Activated T-cell treated with anti-CD3 and anti-CD28 coated beads, Interleukin-2, amount 50 U/mL, for 48 hours (primary cell): ENCODE measurements at places on chromosomes 6 and 20.

GRCh38 chr6:90103056-90103800 lies 193.4 kb downstream of the BACH2 start:
- DNase-seq, result peak; percentile 65

- DNase-seq, result peak; percentile 92
Observed at GRCh38 chr6:157021344-157021992, 244.3 kb downstream of the ARID1B start.

DNA sequence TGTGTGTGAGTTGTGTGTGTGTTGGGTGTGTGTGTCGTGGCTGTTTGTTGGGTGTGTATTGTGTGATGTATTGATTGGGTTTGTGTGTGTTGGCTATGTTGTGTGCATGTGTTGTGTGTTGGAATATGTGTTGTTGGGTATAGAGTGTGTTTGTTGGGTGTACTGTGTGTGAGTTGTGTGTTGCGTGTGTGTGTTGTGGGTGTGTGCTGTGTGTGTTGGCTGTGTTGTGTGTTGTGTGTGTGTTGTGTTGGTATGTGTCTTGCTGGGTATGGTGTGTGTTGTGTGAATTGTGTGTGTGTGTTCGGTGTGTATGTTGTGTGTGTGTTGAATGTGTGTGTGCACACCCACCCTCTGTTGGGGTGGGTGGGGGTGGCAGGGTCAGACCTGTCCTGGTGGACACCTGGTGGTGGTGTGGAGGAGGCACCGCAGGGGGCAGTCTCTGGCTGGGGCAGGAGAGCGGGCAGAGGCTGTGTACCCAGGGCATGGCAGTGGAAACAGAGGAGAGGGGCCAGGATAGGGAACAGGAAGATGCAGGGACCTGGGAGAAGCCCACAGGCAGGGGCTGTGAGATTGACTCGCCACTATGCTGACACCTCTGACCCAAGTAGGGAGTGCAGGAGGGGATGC lies 25.5 kb upstream of the PXDC1 start:
- DNase-seq, result no peak

DNA sequence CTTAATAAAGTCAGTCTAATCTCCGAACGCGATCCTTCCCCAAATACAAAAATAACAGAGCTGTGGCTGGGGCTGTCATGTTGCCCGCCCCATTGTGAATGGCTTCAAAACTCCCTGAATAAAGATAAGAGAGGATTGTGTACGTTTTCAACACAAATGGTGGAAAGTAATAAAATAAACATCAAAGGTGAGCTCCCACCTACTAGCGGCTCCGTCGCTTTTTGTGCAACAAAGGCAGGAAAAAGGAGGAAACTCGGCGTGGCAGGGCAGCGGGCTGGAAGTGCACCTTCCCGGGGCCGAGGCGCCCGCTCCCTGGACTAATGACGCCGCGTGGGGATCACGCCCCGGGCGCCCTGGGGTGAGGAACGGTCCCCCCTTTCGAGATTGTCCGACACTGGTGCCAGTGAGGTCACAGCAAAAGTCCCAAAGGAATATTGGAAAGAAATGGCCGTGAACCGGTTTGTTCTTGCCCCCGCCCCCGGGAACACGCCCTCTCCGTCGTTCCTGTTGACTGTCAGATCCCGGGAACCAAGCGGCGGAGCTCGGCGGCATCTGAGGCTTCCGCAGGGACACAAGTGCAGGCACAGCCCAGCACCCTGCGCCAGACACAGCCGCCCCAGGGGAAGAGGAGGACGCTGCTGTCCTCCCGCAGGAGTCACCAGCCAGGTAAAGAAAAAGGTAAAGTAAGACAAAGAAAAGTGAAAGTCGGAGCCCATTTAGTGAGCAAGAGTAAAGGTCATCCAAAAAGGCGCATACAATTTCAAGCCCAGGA lies 1.1 kb upstream of the FOXQ1 start:
- DNase-seq, result peak; percentile 18

GRCh38 chr6:39369987-39370386 lies 47.5 kb upstream of the KCNK16 start:
- DNase-seq, result no peak

DNA sequence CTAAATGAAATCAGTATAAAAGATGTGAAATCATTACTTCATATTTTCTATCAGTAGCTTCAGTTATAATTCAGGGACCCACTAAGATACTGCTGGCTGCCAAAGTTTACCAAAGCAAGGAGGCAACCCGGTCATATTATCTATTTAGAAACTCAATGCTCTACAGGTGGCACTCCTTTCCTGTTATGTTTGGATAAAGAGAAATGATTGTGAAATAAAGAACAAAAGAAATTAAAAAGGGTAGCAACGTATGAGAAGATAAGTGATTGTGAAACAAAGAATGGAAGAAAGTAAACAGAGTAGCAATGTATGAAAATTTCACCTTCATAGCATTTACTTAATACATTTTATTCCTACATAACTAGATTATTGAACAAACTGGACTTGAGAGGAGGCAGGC lies 45.2 kb downstream of the RSPH3 start:
- no peak for DNase-seq

GRCh38 chr6:150579611-150580010 lies 20.1 kb upstream of the PLEKHG1 start:
- no peak for DNase-seq

DNA sequence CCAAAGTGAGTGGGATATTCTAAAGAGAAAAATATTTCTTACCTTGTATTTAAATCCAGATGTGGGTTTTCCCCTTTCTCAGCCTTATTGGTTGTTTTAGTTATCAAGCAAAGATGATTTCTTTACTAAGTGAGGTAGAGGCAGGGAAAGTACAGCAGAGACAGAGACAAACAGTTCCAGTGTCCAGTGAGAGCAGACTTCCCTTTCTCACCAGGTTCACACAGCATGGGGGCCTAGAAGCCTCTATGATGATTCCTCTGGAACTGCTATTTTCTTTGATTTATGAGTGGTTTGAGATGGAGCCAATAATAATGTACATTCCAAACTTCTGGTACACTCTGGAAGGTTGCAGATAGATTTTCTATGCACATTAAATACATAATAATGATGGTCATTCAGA lies 234.0 kb upstream of the MARCKS start:
- no peak for DNase-seq

- no peak for DNase-seq
Observed at GRCh38 chr6:167750956-167751358, 75.8 kb upstream of the AFDN start.

GRCh38 chr6:152207915-152208714 lies 400.6 kb downstream of the ESR1 start:
- DNase-seq, result no peak

DNA sequence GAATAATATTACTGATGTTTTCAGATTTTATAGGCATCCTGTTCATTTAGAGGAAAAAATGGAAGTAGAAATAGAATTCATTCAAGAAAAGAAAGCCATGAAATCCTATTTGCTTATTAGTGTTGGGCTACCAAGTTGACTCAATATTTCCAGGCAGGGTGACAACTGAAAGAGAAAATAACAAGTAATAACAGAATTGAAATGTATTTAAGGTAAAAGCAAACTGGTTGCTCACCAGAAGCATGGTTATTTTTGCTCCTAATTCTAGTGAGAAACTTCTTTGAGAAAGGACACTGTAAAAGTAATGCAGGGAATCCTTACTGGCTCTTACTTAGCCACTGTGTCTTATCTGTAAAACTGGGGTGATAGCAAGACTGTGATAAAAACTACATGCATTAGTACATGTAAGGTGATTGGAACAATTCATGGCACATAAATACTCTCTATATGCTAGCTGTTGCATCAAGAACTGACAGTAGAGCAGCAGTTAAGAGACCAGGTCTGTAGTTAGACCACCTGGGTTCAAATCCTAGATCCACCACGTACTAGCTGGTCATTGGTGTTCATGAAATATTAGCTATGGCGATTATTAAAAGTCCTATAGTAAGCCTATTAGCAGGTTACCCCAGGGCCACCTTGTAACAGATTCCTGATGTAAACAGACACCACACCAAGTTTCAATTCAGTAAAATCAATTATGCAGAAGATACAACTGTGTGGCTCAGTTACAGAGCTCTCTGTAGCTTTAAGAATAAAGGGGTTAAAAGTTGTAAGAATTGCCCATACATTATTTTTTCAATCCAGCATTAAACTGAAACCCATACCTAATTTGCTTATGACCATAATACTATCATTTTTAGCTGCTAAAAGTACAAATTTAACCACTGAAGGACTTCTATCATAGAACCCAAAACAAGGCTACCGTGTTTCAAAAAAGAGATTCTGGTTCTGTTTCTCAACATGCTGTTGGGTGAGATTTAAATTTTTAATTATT lies 159.2 kb upstream of the COL21A1 start:
- no peak for DNase-seq

DNA sequence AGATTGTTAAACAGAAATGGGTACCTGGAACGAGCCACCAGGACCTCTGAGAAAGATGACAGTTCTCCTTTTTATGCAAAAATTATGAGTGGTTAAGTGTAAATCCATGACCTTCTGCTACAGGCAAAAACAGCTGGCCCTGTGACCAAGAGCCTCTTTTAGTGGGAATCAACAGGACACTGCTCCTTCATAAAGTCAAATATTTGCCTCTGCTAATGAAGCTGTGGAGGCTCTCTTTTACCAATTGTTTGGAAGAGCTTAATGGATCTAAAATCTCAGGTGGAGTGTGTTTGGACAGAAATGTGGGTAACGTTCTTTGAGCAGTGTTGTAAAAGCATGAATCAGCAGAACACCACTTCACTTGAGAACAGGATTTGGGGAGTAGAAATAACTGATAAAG lies 117.5 kb upstream of the PCSK2 start:
- DNase-seq, result no peak

DNA sequence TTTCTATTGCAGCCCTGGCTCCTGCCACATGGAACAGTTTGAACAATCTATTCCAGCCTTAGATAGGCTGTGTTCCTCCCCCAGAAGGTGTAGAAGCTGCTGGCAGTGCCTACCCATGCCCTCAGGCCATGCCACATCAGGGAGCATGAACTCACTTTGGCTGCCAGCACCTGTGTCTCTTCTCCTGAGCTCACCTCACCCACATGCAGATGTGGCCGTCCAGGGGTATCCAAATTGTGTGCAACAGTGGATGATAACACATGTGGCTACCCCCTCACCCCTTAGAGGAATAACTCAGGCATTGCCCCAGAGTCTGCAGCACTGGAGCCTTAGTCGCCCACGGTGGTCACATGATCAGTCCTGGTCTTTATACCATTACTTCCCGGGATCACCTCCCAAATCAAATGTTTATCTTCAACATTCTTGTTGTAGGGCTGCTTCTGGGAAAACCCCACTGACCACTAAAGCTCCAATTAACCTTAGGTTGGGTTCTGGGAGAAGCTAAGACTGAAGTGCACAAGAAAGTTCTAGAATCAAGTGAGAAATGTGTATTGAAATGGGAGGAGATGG lies 110.4 kb downstream of the BANF2 start:
- no peak for DNase-seq

- DNase-seq, result no peak
Observed at GRCh38 chr6:145161501-145161900, 573.8 kb downstream of the EPM2A start.

DNA sequence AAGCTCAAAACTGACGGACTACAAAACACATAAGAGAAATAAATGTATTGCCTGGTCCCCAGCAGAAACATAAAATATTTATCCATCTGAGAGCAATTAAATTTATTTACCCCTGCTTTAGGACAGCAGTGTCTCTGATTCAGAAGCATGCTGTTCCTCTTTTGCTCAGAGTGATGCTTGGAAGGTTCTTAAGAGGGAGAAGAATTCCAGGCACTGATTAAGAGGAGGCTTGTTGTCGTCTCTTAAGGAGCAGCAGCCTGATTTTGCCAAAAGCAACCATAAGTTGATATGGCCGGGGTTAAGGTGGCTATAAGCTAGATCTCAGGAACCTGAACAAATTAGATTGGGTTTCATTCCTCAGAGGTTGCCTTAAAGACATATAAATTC lies 25.8 kb downstream of the CAP2 start:
- no peak for DNase-seq

GRCh38 chr20:50565871-50566270 lies 55.7 kb downstream of the PTPN1 start:
- DNase-seq, result no peak

DNA sequence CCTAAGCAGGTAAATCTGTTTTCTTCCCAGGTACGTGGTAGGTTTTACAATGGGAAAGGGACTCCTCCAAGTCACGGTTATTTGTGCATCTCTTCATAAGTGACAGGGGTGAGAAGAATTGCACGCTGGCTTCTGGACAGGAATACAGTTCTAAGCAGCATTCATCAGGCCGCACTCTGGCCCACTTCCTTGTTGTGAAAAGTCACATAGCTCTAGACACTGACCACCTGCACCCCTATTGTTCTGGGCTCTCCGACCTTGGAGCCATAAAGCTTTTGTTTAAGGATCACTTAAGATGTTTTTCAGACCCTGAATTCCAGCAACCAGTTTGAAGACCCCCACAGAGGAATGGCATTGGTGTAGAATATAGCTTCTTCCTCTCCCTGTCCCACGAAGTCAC lies 31.4 kb downstream of the RAMACL start:
- DNase-seq, result no peak

GRCh38 chr6:148140772-148141557 lies 201.7 kb upstream of the SASH1 start:
- DNase-seq, result no peak

DNA sequence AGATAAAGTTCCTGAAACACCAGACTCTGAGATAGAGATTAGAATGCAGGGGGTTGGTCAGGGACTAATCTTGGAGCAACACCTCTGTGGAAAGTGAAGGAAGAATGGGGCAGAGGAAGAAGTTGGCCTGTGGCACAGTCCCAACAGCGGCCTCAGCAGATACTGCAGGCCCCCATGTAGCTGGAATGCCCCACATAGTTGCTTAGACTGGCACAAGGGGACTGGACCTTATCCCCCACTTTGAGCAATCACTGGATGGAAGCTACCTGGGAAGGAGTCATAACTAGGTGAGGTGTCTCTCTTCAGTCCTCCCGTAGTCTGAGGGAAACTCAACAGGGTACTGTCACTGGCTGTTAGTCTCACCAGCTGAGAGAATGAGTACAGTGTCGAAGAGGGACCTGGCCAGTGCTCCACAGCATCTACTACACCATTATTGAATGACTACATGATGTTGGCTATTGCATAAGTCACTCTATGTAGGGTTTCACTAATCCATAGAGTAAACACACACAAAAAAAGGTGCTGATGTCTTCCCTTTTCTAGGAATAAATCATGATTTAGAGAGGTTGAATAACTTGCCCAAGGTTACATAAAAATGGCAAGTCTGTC lies 47.5 kb downstream of the ADGRG6 start:
- DNase-seq, result no peak

- DNase-seq, result no peak
Observed at GRCh38 chr20:8036771-8037170, 17.2 kb upstream of the TMX4 start.

DNA sequence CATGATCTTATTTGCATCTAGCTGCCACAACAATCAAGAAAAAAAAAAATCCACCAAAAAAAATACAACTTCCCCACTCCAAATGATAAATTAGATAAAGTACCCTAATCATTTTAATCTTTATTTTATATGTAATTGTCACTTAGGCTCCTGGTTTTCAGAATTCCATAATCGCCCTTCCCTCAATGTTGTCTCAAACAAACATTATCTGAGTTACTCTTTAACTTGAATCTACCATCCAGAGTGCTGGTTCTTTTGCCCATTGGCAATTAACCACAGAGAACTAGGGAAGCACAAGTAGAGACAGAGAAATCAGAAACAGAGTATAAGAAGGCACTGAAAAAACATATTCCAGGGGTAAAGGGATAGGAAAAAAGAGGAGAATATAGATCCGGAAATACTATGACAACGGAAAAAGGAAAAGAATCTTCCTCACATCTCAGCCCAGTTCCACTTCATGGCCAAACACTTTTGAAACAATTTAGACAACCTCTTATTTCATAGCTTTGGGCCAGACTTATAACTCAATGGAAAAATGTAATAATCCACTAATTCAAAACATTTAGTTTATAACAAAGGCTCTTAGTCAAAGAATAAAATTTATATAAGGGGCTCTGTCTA lies 861 bp upstream of the NHSL1 start:
- DNase-seq, result no peak
